Articular chondrocyte of knee joint (primary cell): ENCODE measurements at places on chromosomes 3 and 15. TPM values are rescaled to one million over a fixed set of nuclear protein-coding genes. Genes with fewer than 3 reads are reported as not detected.

TLR9 gene
- 0.13 TPM in 1 of 2 replicates, not detected in the other for total RNA-seq

ACP3 gene
- not detected in 2 replicates for total RNA-seq

FBXO45 gene
- total RNA-seq: 10.6 and 11.2 TPM in 2 replicates

CDV3 gene
- total RNA-seq: 181 and 195 TPM in 2 replicates

GPR149 gene
- not detected in 2 replicates for total RNA-seq

CSTA gene
- 0.65 and 3.1 TPM in 2 replicates for total RNA-seq

TFRC gene
- 150 and 152 TPM in 2 replicates for total RNA-seq

OXTR gene
- 0.13 and 0.76 TPM in 2 replicates for total RNA-seq

DPPA2 gene
- total RNA-seq: not detected in 2 replicates

CFAP100 gene
- not detected in 2 replicates for total RNA-seq

IL16 gene
- 8.1 and 12.1 TPM in 2 replicates for total RNA-seq

CLRN1 gene
- not detected in 2 replicates for total RNA-seq

MOBP gene
- not detected in 2 replicates for total RNA-seq

GRAMD1C gene
- total RNA-seq: 2.2 and 5.8 TPM in 2 replicates

GHSR gene
- total RNA-seq: not detected in 2 replicates

HDC gene
- not detected in 2 replicates for total RNA-seq

BFSP2 gene
- not detected in 2 replicates for total RNA-seq

LRRC57 gene
- 16.8 and 18.7 TPM in 2 replicates for total RNA-seq

ANKRD63 gene
- total RNA-seq: not detected in 2 replicates

SMCO1 gene
- total RNA-seq: not detected in 2 replicates
